ENCODE measurements at places on chromosomes 2 and 18.

- DNase-seq: no peak
These were observed 6.0 kb upstream of the GLI2 start for GRCh38 chr2:120729406-120730399.

- no peak for DNase-seq
These were observed 29.6 kb upstream of the ATL2 start for GRCh38 chr2:38406597-38407110.

GRCh38 chr18:3648200-3648599, 198.2 kb downstream of the TGIF1 start:
- no peak for DNase-seq

- no peak for DNase-seq
These were observed 207.9 kb upstream of the CXCR4 start for GRCh38 chr2:136325844-136326331.

DNA sequence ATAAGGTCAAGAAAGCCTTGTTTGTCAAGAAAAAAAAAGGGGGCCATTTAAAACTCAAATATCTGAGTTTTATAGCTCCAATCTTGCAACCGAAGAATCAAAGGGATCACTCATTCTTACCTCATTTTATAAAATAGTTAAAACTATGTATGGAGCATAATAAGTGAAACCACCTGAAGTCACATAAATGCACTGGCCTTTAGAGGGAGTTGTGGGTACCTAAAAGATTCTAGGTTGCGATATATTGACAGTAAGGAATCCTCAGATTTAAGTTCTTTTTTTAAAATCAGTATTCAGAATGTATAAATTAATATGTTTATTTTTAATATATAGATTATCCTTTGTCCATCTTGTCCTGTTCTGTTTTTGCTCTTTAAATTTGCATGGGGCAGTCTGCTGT, 3.4 kb downstream of the ARHGAP28 start:
- DNase-seq: no peak

- DNase-seq: no peak
These were observed 22.6 kb upstream of the SERPINB7 start for GRCh38 chr18:63752636-63753035.

DNA sequence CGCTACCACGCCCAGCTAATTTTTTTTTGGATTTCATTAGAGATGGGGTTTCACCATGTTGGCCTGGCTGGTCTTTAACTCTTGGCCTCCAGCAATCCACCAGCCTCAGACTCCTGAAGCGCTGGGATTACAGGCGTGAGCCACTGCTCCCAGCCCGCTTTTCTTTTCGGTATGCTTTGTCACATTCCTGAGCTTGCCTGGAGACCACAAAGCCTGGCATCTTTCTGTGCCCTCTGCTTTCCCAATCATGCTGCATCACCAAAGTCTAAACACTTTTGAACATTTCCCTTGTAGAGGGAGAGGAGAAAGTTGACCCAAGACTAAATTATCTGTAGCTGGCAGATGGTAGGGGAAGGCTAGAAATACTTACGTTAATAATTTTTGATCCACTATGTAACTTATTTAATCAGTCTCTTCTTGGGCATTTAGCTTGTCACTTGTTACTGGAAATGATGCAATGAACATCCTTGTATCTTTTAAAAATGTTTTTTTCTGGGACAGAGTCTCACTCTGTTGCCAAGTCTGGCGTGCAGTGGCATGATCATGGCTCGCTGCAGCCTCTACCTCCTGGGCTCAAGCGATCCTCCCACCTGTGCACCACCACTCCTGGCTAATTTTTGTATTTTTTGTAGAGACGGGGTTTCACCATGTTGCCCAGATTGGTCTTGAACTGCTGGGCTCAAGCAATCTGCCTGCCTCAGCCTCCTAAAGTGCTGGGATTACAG, 2.7 kb upstream of the NPC1 start:
- DNase-seq: no peak

DNA sequence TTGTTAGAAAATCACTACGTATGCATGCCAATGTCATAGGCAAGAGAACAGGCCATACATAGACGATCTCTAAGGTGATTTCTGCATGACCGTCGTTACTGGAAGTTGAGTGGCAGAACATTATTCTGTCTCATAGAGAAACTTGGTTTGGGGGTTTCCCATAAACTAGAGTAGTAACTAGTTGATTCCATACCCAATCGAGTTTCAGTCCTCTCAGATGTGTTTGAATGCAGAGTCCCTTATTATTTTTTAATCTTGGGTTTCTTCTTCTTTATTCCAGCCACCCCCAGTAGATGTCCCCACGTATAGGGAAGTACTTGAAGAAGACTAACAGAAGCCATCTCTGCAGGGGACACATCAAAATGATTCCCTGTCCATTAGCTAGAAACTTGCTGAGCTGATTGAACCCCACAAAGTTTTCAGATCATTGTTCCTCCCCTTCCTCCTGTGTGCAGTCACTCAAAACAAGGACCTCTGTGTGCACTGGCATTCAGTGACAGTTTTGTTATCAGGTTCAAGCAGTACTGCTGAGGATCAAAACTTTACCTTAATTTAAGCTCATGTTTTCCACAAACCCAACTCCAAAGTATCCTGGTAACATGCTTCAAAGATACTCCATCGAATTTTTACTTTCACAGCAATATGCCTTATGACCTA, 68.4 kb upstream of the CDCA7 start:
- DNase-seq: no peak

DNA sequence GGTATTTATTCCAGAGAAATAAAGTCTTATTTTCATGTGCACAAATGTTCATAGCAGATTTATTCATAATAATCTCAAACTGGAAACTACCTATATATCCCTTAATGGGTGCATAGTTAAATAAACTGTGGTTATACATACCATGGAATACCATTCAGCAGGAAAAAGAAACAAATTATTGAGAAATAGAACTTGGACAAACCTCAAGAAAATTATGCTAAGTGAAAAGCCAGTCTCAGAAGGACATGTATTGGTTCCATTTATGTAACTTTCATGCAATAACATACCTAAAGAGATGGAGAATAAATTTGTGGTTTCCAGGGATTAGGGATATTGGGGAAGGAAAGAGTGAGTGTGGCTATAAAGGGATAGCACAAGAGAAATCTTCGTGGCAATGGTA, 452.6 kb downstream of the SETBP1 start:
- DNase-seq: no peak

DNA sequence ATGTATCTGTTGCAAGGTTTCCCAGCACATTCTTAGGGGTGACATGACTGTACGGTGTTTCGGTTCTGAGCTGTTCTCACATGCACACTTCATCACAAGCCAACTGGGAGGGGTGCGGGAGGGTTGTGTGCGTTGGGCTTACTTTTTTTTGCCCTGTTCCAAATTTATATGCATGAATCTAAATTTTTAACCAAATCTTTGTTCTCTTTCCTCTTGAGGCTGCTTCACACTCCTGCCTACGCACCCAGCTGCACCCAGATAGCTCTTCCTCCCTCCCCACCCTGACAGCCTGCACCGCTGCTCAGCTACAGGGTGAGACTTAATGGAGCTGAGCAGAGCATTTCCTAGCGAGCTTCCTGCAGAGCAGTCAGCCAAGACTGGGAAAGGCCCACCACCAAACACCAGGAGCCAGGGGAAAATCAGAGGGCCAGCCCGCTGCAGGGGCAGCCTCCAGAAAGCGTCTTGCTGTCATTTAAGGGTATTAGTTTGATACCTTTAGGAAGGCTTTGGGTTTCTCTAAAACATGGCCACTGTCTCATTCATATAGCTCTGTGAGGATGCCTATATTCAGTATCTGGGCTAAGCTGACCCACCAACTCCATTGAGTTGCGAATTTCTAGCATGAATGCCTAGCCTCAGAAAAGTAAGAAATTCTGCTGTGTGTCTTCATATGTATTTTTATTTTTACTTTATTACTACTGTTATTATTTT, 84.5 kb downstream of the POU3F3 start:
- DNase-seq: no peak

DNA sequence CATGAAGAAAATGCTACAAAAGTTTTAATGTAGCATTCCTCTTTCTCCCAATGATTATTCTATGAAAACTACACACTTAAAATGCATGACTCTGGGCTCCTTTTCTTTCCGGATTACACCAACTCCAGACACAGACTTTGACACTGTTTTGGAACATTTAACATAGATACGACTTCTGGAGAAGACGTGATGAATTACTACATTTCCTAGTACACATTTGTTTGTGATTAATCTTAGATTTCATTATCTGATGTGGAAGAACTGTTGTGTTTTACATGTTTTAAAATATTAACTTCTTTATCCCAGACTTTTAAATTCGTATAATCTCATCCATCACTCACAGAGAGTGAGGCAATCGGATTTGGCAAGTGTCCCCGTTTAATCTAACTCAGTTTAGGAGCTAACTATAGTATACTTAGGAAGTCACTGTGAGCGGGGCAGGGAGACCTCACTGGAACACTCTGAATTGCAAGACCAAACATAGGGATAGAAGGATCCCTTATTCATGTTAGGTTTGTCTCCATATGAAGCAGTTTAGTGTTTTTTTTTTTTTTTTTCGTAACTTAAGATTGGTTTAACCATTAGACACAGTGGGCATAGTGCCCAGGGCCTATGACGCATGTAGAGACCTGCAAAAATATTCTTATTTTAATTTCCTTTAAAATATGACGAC, 66.7 kb downstream of the PDE1A start:
- no peak for DNase-seq

- DNase-seq: no peak
These were observed 63.2 kb upstream of the TCF4 start for GRCh38 chr18:55651236-55651635.

GRCh38 chr2:84238907-84239306, 220.2 kb downstream of the SUCLG1 start:
- DNase-seq: no peak

GRCh38 chr2:135473567-135473966, 57.5 kb downstream of the ZRANB3 start:
- DNase-seq: no peak

GRCh38 chr2:216215658-216216390, 106.7 kb downstream of the XRCC5 start:
- DNase-seq: no peak

DNA sequence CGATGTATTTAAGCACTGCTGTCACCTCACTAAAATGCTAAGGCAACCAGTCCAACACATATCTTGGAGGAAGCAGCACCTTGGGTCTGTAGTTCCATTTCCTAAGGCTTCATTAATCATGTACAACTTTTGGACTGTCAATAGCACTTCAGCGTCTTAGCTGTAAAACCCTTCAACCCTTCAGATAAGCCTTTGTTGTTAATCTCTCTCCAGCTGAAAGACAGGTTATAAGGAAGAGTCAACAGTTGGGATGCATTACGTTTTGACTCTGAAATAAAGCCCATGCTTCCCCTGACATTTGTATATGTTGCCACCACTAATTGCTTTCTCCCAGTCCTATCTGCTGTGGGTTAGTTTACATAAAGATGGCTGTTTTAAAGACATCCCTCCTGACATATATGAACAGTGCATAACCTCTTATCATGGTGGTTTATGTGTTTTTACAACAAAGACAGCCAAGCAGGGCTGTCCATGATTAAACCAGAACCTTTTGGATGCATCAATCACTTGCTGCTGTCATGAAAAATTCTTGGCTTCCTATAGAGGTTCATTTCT, 81.5 kb downstream of the EPHA4 start:
- no peak for DNase-seq

DNA sequence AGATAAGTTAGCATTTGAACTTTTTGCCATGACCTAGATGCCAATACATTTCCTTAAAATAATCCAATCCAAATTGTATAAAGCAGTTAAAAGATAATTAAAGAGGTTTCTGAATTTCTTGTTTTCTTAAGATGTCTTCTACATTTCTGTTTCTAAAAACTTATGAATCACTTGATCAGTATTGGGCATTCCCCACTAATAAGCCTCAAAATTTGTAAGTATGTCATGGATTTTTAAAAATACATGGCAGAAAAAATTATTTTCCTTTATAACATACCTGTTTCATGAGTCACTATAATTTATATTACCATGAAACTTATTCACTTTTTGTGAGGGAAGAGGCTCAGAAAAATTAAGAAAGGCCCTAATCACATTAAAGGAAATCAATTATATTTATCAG, 90.3 kb upstream of the TFPI start:
- DNase-seq: no peak

- DNase-seq: no peak
These were observed 734.4 kb downstream of the CBLN2 start for GRCh38 chr18:71809711-71810110.
